Lower lobe of right lung (tissue), 2 donors: ENCODE measurements at places on chromosomes 3 and 15. TPM values are rescaled to one million over a fixed set of nuclear protein-coding genes. Genes with fewer than 3 reads are reported as not detected.

UCN2 gene
- total RNA-seq = 0.32 TPM

MED12L gene
- 0.44 TPM for total RNA-seq

GRCh38 chr3:32280262-32280910, 41.9 kb downstream of the CMTM8 start:
- H3K4me1 ChIP-seq = peaks cover 48% of the 10 kb centered on the region
- no peak overlapping the region for H3K27ac ChIP-seq
- no peak overlapping the region for H3K4me3 ChIP-seq
- DNase-seq = no peak
- no peaks in the 10 kb centered on the region for H3K36me3 ChIP-seq
- H3K27me3 ChIP-seq = no peaks in the 10 kb centered on the region

DNA sequence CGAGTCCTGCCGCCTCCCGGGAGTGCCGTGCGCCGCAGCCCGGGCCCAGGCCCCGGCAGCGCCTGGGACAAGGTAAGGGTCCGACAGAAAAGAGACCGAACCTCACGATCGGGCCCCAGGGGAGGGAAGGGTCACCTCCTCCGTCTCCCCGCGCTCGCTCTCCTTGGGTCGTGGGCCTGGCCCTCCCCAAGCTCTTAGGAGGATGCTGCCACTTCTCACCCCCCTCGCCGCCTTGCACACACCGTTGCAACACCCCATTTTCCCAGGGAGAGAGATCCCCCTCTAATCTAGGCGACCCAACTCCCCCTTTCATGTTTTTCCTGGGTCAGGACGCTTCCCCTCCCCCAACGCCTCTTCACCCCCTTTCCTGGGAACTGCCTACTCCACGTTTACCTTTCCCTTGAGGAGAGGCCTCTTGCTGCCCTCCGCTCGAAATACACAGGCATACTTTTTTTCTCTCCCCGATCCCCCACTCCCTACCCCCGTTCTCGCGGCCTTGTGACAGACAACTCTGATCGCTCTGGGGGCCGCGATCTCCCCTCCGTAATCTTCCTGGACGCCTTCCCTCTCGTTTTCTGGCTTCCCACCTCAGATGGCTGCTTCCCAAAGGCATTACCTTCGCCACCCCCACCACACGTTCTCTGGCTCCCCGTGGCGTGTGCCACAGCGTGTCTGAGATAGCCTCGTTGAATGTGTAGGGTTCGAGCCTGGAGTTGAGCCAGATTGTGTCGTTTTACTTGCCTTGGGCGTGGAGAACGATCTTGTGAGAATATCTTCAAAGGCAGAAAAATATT, 688 bp downstream of the SETD5 start:
- H3K27ac ChIP-seq = peak overlapping the region; percentile 98
- H3K27me3 ChIP-seq = no peaks in the 10 kb centered on the region
- peak overlapping the region; percentile 89 for H3K4me3 ChIP-seq
- peaks cover 22% of the 10 kb centered on the region for H3K36me3 ChIP-seq
- peaks cover 70% of the 10 kb centered on the region for H3K4me1 ChIP-seq

GRCh38 chr15:66095871-66096687, 157.5 kb downstream of the MEGF11 start:
- no peak for DNase-seq
- no peaks in the 10 kb centered on the region for H3K36me3 ChIP-seq
